ENCODE measurements at places on chromosomes 6 and 20.

- no peak for DNase-seq
Measured at GRCh38 chr6:31368461-31368860, 11.5 kb upstream of the HLA-B start.

GRCh38 chr20:53510704-53511103, 82.9 kb downstream of the ZNF217 start:
- no peak for DNase-seq

DNA sequence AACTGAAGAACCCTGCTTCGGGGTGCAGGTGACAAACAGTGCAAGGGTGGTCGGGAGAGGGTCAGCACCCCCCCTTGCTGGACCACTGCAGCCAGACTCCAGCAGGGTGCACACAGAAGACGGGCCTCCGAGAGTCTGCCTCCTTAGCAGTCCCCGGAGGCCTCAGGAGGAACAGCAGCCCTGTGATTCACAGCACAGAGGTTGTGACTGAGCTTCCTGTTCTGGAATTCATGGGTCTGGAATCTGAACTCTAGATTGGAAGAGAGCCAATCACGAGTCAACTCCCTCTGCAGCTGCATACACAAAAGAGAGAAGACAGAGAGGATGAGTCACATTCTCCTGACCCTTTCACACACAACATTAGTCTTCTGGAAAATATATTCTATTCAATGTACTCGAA, 249.0 kb upstream of the OPRM1 start:
- DNase-seq: no peak

- no peak for DNase-seq
Measured at GRCh38 chr20:38610521-38610920, 8.9 kb downstream of the ARHGAP40 start.

DNA sequence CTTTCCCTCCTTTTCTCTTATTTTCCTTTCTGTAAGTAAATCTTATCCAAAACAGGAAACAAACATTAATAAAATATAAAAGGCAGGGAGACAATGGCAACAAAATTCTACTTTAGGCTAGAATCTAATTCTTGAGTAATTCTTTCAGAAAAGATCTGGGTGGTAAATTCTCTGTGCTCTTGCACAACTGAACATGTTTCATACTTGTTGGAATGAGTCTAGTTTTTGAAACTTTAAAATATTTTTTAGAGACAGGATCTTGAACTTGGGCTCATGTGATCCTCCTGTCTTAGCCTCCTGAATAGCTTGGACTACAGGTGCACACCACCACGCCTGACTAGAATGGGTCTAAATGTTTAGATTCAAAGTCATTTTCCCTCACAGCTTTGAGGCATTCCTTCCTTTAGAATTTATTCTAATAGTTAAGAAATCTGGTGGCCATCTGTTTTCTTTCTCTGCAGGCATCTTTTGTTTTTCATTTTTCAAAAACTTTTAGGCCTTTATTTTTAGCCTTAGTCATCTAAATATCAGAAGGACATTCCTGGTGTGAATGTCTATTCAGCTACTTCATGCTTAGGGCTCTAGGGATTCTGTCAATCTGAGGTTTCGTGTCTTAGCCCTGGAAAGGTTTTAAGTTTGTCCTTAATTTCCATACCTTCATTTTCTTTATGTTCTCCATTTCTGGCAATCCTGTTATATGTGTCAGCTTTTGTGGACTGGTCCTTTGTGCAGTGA, 76.5 kb downstream of the CDKAL1 start:
- no peak for DNase-seq

GRCh38 chr6:160238278-160238711, 20.3 kb downstream of the SLC22A2 start:
- DNase-seq: no peak

- DNase-seq: no peak
Measured at GRCh38 chr6:91486200-91486599, 899.3 kb upstream of the MAP3K7 start.

- DNase-seq: no peak
Measured at GRCh38 chr6:157500022-157500421, 119.0 kb downstream of the ZDHHC14 start.

DNA sequence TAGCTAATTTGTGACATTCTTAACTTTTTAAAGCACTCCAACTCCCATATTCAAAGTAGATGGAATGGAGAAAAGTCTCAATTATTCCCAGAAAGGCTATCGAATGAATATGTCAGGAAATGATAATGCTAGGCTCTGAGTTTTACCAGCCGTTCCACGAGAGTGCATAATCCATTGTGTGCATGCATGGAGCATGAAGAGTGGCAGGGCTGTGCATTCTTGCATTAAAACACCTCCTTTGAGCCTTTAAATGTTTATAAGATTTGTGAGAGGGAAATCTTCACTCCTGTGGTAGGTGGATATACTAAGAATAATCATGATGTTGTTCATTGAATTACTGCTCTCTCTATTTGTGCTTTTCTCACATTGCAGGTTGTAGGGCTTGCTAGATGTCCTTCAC, 178.3 kb downstream of the CARMIL1 start:
- no peak for DNase-seq

DNA sequence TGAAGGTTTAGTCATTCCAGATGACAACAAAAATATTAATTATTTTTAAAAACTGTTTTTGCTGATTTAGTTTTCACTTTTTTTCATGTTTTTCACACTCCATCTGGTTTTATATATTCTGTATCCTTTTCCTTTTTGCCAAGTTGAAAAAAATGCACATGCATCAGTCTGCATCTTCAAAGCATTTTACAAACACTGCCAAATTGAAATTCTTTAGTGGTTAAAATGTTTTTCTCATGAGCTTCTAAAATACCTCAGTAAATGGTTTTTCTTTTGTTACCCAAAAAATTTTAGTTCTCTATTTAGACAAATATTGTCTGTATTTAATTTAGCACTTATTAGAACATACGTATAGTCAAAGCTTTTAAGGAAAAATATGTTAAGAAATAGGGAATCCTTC, 386.9 kb upstream of the HSF2 start:
- no peak for DNase-seq

- no peak for DNase-seq
Measured at GRCh38 chr6:20800229-20800628, 266.0 kb downstream of the CDKAL1 start.

DNA sequence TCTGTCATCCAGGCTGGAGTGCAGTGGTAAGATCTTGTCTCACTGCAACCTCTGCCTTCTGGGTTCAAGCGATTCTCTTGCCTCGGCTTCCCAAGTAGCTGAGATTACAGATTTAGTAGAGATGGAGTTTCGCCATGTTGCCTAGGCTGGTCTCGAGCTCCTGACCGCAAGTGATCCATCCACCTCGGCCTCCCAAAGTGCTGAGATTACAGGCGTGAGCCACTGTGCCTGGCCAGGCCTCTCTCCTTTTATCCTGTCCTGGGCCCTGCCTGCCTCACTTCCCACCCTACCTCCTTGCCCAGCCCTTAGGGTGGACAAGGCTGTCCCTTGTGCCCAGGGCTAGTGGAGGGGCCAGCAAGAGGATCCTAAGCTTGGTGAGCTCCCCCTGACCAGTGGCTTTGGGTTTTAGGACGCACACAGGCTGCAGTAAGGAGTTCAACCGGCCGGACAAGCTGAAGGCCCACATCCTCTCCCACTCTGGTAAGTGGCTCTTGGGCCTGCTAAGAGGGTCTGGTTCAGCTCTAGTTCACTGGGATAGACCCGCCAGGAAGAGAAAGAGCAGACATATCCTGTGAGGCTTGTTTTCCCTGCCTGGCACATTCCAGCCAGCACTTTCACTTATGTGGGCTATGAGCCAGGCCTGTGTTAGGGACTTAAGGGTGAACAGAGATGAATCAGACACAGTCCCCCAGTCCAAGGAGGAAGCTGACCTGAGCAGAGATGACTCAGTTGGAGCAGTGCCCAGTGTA, 21.9 kb upstream of the CHMP4B start:
- no peak for DNase-seq

DNA sequence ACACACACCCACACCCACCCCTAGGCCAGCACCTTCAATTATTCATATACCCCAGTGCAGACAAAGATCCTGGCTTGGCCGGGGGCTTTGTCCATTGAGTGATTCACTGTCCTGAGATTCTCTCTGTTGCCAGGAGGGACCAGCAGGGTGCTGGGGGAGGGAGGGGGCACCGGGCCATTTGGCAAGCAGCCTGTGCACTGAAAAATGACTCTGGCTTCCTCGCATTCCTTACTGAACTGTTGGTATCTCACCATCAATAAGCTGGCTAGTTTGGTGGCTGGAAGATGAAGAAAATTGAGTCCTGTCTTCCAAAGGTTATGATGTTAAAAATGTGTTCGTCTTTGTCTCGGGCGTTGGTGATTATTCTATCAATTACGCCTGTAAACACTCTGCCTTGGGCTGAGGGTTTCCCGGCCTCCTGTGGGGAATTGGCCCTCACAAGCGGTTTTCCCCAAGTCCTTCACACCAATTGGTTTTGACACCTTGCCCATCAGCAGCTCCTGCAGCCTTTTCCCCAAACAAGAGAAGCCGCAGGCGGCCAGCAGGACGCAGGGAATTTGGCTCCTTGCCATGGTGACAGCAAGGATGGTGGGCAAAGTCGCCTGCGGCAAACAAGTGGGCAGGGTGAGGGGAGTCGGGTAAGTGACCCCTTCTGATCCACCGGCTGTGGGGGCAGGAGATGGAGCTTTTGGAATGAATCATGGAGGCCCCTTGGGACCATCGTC, 4.9 kb downstream of the VSTM2L start:
- DNase-seq: peak; percentile 56

DNA sequence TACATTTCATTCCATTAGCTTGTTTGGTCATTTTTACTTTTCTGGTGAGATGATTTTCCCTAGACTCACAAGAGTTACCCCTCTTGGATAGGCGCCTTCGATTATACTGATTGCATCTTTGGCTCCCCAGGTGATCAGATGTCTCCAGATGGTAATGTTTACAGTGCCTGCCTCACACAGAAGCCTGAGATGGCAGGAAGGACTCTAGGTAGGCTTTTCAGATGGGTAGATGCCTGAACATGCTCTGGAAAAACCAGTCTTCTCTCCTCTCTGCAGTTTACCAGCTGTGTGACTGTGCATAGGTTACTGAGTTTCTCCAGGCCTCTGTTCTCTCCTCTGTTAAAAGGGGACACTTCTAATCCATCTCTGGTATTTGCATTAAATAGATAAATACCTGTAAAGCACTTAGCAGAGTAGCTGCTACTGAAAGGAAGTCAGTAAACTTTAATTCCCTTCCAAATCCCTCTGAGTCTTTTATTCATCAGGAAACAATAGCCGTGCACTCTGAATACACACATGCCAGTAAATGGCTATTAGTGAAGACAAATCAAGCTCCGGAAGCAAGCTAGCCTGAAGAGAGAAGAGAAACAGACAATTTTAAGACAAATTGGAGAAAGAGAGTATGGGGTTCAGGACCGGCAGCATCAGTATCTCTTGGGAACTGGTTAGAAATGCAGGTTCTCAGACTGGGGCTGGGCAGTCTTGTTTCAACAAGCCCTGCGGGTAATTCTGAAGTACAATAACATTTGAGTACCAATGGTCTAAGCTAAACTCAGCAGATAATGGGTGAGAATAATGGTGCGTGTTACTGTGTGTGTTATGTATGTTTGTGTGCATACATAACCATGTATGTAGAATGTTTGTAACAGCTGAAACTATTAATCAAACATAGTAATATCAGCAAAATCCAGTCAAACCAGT, 139.4 kb downstream of the UST start:
- no peak for DNase-seq

- DNase-seq: peak; percentile 94
Measured at GRCh38 chr6:8102122-8102958, at the start of gene EEF1E1. Gene EEF1E1, minus strand, starts transcription at chr6:8102548. Its CDS starts 27 bp downstream, at chr6:8102521.

DNA sequence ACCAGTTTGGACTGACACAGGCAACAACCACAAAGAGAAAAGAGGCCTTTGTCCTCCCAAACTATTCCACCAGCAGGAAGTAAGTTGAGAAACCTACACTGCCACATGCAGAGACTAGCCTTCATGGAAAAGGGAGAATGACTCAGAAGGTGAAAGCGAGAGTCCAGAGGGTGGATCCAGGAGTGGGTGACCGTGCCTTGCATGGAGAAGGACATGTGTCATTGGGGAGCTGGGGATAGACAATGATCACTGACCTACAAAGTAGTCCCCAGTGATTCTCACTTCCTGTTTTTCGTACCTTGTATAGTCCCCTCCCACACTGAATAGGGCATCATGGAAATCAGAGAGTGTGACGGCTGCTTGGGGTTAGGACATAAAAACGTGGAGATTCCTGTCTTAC, 91.9 kb downstream of the MYLK4 start:
- no peak for DNase-seq

GRCh38 chr6:9205645-9206044, 770.3 kb upstream of the SLC35B3 start:
- DNase-seq: no peak

- DNase-seq: peak; percentile 72
Measured at GRCh38 chr6:148747471-148748165, 788 bp downstream of the UST start.

GRCh38 chr20:4957939-4958362, 43.4 kb downstream of the SLC23A2 start:
- no peak for DNase-seq

GRCh38 chr6:25542984-25543910, 108.8 kb upstream of the SCGN start:
- DNase-seq: no peak

GRCh38 chr6:138572885-138573284, 73.6 kb upstream of the NHSL1 start:
- peak; percentile 27 for DNase-seq

GRCh38 chr20:32969356-32970114, 34.7 kb downstream of the SUN5 start:
- DNase-seq: no peak

DNA sequence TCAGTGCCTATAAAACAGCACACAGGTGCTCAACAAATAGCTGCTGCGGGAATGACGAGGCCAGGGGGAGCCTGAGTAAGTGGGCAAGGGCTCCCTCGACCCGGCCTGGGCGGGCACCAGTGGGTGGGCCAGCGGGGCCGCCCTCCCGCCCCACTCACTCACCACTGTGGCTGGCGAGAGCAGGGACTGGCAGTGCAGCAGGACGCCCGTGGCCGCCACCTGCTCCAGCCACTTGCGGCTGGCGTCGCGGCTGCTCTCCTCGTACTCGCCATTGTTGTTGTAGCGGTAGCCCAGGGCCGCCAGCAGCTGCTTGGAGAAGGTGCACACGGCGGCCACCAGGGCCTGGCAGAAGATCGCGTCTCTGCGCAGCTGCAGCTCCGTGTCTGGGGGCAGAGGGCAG, 191.5 kb downstream of the PREX1 start:
- no peak for DNase-seq

- no peak for DNase-seq
Measured at GRCh38 chr6:57283106-57283505, 34.3 kb upstream of the PRIM2 start.

DNA sequence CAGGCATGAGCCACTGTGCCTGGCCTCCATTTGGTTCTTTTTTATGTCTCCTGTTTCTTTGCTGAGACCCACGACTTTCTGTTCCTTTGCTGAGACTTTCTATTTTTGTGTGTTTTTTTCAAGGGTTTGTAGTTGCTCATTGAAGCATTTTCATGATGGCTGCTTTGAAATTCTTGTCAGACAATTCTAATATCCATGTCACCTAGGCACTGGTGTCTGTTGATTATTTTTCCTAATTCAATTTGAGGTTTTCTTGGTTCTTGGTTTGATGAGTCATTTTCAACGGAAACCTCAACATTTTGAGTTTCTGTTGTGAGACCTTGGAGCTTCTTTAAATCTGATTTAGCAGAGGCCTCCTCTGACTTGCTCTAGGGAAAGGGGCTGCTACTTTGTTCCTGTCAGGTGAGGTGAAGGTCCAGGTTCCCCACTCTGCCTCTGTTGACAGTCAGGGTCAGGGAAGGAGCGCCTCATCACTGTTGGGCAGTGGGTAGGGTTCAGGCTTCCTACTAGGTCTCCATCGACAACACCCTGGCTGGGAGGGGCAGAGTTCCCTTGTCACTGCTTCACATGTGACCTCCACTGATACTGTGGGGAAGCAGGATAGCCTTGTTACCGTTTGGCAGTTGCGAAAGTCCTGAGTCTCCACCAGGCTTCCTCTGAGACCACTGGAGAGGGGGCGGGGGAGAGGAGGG, 67.2 kb upstream of the RNF24 start:
- peak; percentile 30 for DNase-seq

All from glutamatergic neuron (in vitro differentiated cells).